ENCODE measurements at places on chromosomes 4 and X.

DNA sequence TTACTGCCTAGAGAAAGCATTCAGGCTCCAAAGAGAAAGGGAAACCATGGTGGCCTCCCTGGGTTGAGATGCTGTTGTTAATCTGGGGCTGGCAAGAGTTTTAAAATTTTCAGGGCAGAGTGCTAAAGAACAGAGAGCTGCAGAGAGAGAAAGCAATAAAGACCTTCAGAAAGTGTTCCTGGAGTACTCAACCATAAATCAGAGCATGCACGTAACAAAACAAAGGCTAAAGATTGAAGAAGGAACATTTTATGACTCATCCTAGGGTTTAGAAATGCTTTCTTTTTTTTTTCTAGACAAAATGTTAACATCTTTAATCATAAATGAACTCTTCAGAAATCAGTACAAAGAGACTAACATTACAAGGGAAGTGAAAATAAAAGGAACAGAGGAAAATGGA, 562.3 kb upstream of the NDST4 start:
- no peak for DNase-seq

DNA sequence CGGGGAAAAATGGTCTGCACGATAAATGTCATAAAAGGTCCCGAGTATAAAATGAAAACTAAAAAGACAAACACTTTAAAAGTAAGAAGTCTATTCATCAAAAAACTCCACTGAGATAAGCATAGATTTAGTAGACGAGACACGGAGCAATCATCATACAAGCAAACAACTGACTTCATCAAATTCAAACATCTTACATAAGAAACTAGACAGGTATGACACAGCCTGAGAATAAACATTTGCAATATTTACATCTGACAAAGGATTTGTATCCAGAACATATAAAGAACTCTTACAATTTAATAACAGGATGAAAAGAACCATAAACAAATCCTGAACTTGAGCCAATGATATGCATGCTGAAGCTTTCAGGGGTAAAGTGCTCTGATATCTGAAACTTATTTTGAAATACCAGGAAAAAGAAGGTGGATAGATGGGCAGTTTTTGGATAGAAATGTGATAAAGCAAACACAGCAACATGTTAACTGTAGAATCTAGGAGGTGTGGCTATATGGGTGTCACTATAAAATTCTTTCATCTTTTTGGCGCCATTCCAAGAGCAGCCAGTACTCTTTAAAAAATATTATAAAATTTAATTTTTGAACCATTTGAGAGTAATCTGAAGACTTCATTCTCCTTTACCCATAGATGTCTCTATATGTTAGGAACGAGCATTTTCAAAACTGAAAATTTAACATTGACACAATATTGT, 12.0 kb downstream of the MPP1 start:
- no peak for DNase-seq

DNA sequence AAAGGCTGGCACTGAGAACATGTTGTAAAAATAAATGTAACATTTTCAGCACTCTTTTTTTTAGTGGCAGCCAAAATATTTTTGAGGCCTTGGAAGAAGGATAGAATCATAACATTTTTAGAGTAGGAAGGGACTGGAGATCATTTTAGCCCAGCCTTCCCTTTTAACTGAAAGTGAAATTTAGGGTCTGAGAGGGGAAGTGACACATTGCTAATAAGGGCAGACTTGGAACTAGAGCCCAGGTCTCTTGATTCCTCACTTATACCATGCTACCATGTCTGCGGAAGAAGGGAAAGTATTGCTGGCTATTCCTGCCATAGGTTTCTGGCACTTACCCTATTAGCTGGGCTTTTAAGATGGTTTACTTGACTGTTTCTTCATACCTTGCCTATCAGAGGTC, 4.8 kb downstream of the WDR44 start:
- DNase-seq = no peak

GRCh38 chr4:183544109-183544508, 39.3 kb downstream of the ING2 start:
- no peak for DNase-seq

GRCh38 chr4:135250040-135250439, 1048.5 kb upstream of the PABPC4L start:
- DNase-seq = no peak

DNA sequence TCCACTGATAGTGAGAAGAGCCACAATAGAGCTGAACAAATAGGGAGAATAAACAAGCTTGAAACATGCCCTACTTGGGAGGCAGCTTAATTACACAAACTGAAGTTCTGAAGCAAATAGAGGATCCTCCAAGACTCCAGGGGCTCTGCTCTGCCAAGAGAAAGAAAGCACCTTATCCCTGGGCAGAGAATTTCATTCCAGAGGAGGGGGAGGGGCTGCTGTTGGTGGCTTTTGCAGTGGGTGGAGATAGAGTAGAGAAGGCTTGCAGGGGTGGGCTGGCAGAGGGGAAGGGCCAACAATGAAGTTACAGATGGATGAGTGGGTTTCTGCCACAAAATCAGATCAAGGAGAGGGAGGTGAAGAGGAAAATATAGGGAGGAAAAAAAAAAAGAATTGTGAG, 1.0 kb upstream of the LPAR4 start:
- DNase-seq = no peak

DNA sequence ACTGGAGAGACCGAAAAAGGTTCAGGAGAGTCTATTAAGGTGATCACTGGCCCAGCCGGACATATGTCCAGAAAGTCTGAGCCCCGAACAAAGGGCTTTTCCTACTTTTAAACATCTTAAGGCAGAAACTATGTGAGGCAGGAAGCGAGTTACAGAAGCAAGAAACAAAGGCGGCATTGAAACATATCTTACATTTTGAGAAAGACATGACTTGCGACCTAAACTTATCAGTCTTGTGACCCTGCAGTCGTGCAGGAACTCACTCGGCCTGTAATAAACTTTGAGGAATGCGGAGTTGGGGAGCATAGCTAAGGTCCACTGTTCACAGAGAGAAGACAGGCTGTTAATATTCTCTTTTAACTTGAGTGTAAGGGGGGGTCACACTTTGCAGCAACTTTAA, 158.7 kb downstream of the TBX22 start:
- no peak for DNase-seq

- no peak for DNase-seq
Measured at GRCh38 chr4:653831-654502, 20.1 kb downstream of the ATP5ME start.

- no peak for DNase-seq
Measured at GRCh38 chrX:154487518-154488290, 1.3 kb upstream of the UBL4A start.

DNA sequence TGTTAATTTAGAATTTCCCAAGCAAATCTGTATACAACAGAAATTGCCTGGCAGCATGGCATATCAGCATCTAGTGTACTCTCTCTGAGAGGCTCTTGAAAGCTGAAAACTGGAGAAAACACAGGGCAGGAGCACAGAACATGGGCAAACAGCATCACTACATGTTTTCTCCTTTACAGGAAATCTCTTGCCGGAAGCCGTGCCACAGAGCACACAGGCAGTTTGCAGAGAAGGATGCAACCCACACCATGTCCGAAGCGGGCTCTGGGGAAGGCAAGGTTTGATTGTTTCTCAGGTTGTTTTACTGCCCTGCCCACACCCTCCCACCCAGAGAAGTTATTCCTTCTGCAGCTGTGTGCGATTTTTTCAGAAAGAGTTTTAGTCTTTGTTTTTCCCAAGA, 41.1 kb upstream of the FAM9C start:
- DNase-seq = no peak

GRCh38 chr4:39820186-39820585, 122.2 kb downstream of the UBE2K start:
- no peak for DNase-seq

GRCh38 chrX:39969099-39969818, 128.5 kb downstream of the BCOR start:
- peak; percentile 39 for DNase-seq

DNA sequence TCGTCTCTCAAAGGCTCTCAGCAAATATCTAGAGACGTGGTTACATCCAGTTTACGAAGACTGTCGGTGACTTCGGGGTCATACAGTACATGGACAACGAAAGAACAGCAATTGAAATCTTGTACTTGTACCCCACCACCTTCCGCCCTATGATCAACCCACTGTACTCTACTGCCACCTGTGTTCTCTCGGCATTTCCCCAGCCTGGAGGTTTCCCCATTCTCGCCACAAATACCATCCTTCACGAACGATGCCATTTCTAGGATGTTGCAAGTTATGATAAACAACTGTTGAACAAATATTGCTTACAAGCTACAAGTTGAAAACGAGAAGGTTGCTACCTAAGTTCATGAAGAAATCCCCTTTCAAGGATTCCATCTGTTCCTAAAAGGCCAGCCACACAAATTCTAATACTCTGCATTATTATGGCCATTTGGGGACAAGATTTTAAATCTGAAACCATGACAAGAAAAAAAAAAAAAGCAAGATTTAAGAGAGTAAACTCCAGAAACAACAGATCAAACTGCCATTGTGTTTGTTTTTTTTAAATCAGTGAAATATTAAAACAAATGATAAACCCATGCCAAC, 1.6 kb downstream of the APBB2 start:
- peak; percentile 64 for DNase-seq
